Activated CD4-positive, alpha-beta memory T cell treated with anti-CD3 and anti-CD28 coated beads, Interleukin-2, amount 10 ng/mL, durations not matched to agents 7 days and 5 days (primary cell): ENCODE measurements at places on chromosomes 6 and 20. TPM values are rescaled to one million over a fixed set of nuclear protein-coding genes. Genes with fewer than 3 reads are reported as not detected.

NKX2-2 gene
- total RNA-seq = not detected

PSMB9 gene
- total RNA-seq = 368 TPM

DNA sequence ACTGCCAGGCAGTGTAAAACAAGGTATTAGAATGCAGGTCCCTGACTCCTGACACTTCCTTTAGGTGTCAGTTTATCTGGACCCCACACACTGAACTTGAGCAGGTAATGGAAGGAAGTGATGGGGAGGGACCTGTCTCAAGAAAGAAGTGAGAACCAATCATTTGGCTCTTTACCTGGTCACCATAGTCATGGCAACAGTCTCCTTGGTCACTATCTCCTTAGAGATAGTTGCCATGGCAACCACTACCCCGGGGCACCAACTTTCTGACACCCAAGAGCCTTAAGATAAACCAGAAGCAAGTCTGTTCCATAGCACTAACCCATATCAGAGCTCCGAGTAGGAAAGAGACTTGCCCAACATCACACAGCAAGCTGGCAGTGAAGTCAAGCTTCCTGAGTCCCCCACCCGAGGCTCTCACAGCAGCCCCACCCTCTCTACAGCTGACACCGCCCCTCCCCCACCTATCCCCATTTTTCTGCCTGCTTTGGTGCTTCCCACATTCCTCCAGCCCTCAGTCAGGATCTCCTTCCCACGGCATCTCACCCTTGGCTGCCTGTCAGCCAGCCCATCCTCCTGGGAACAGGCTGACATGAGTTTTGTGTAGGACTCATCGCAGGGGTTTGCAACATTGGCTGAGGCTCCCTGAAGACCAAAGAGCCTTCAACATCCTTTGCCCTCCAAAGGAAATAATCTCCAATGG is 16.3 kb upstream of the HM13 start:
- peaks cover 1% of the 10 kb centered on the region for H3K4me1 ChIP-seq
- no peak for DNase-seq

GRCh38 chr6:11043961-11044711 is at the start of gene ELOVL2:
Gene ELOVL2, minus strand, starts transcription at chr6:11044305. Its CDS starts 75 bp downstream, at chr6:11044230.
- peaks cover 2% of the 10 kb centered on the region for H3K36me3 ChIP-seq
- no peak for DNase-seq
- no peak within 1 kb of the TSS for H3K27ac ChIP-seq
- H3K27me3 ChIP-seq = peaks cover 67% of the 10 kb centered on the region
